ENCODE measurements at places on chromosomes 1 and 21.

- DNase-seq: no peak
Measured at GRCh38 chr1:74107394-74107793, 90.6 kb downstream of the LRRIQ3 start.

- no peak for DNase-seq
Measured at GRCh38 chr1:168697356-168698126, 31.5 kb downstream of the DPT start.

GRCh38 chr1:178939338-178940067, 68.6 kb upstream of the ANGPTL1 start:
- DNase-seq: no peak

GRCh38 chr1:165628147-165628822, 2.7 kb upstream of the MGST3 start:
- DNase-seq: no peak

DNA sequence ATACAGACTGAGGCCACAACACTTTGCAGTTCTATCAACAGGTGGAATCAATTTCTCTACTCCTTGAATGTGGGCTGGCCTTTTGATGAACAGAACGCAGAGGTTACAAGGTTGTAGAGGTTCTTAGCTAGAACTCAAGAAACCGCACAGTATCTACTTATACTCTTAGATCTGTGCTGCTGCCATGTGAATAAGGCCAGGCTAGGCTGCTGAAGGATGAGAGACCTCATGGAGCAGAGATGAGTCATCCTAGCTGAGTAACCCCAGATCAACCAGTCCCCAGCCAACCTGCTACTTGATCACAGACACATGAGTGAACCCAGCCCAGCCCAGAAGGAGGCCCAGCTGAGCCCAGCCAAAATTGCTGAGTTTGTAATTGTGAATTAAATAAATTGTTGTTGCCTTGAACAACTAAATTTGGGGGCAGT, 35.3 kb upstream of the BCAR3 start:
- no peak for DNase-seq

- DNase-seq: no peak
Measured at GRCh38 chr1:202831906-202832305, 21.2 kb downstream of the PCAT6 start.

GRCh38 chr1:5611431-5611830, 380.8 kb downstream of the NPHP4 start:
- no peak for DNase-seq

GRCh38 chr1:20411196-20411980, 74.6 kb downstream of the CAMK2N1 start:
- DNase-seq: peak; percentile 48

- no peak for DNase-seq
Measured at GRCh38 chr1:243433737-243434370, 178.0 kb downstream of the SDCCAG8 start.

DNA sequence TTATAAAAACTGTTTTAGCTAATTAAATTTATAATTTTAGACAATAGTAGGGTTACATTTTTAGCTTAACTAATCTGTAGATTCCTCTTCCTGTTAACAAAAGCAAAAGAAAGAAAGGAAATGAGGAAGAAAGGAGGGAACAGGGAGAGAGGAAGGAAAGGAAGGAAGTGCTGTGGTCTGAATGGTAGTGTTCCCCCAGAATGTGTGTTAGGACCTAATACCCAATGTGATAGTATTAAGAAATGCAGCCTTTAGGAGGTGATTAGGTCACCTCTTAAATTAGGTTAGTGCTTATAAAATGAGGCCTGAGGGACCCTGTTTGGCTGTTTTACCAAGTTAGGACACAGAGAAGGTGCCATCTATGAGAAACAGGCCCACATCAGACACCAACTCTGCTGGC, 136.9 kb upstream of the SAMSN1 start:
- no peak for DNase-seq

- DNase-seq: no peak
Measured at GRCh38 chr1:212951126-212951946, 995 bp downstream of the VASH2 start.

DNA sequence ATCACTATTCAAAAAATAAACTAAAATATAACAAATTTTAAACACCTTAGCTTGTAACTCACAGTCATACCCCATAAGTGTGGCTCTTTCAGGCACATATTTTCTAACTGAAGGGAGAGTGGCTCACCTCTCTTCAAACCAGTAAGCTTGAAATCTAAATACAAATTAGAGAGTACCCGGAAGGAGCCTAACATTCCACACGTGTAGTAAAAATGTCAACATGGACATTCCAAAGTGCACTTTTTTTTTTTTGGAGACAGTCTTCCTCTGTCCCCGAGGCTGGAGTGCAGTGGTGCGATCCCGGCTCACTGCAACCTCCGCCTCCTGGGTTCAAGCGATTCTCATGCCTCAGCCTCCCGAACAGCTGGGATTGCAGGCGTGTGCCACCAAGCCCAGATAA, 275.6 kb upstream of the ADGRL2 start:
- DNase-seq: no peak

DNA sequence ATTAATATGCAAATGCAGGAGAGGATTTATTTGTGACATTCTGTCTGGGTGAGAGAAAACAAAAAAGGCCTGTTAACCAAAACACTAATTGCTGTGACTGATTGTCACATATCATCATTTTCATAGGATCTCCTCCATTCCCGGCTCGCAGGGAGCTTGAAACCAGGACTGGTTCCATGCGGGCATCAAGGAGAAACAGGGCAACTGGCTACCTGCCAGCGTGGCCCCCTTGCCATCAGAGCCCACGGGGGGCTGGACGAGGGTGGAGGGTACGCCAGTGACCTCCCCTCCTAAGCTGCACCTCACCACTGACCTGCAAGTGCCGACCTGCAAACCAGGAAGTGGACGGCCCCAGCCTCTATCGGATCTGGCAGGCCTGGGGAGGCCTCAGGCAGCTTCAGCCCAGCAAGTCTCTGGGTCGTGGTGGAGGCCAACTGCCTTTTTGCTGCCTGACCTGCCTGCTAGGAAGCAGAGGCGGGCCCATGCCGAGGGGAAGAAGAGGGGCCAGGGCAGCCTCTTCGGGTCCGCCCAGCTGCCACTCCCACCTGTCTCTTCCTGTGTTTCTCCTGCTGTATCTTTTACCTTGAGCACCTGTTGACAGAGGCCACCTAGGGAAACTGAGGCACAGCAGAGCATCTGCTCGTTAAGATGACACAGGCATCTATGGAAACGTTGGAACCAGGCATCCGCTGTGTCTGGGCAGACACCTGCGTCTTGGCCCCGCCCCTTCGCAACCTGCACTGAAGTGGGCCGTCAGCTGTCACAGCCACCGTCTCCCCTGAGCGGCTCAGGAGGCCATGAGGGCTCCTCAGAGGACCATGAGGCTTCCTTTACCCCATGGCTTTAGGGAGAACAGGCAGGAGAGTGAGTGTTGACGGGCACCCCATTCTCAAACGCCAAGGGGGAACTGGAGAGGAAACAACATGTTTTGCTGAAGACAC, 74.8 kb downstream of the CASZ1 start:
- no peak for DNase-seq

- no peak for DNase-seq
Measured at GRCh38 chr21:39881661-39882060, 14.4 kb downstream of the PCP4 start.

DNA sequence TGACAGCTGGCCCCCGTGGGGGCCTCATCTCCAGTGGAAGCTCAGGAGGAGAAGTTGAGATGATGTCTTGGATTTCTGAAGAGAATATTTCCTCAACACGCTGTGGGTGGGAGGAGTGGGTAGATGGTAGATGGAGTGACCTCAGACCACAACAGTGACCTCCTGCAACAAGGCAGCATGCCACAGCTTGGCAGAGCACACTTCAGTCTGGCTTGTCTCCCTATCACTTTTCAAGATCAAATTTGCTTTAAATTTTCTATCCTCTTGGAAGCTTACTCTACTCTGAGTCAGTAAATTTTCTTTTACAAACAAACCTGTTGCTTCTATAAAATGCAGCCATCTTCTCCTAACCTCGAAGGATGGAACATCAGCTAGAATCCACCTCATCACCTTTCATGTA, 59.7 kb downstream of the NTPCR start:
- no peak for DNase-seq

DNA sequence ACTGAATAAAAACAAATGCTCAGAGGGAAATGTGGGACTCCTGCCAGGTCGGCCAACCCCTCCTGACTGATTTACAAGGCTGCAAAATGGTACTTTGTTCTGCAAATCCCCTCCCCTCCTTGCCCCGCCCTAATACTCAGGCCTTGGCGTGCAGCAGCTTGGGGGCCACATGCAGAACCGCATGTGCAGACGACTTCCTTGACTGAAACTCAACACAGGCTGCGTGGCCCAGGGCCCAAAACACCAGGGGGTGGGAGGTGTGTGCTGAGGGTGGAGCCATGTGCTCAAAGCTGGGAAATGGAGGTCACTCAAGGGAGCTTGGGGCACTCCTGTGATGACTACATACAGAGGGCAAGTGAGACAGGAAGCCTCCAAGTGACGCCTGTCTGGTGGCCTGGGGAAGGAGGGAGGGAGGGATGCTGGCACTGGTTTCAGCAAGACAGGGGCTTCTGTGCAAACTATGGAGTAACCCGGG, 87.2 kb downstream of the MRPL37 start:
- DNase-seq: no peak

GRCh38 chr1:10962483-10962882, 50.0 kb upstream of the TARDBP start:
- DNase-seq: no peak
